ENCODE measurements at places on chromosomes 4 and X.

- no peak for DNase-seq
Observed at GRCh38 chrX:34880656-34881055, 61.9 kb upstream of the FAM47B start.

GRCh38 chrX:103464072-103464773 is 55.1 kb downstream of the RAB40A start:
- DNase-seq = no peak

GRCh38 chr4:120399826-120400225 is 333.2 kb upstream of the MAD2L1 start:
- DNase-seq = no peak

GRCh38 chrX:107119283-107119682 is 661 bp upstream of the RBM41 start:
- DNase-seq = no peak

- no peak for DNase-seq
Observed at GRCh38 chr4:183105092-183105491, 6.0 kb downstream of the WWC2 start.

DNA sequence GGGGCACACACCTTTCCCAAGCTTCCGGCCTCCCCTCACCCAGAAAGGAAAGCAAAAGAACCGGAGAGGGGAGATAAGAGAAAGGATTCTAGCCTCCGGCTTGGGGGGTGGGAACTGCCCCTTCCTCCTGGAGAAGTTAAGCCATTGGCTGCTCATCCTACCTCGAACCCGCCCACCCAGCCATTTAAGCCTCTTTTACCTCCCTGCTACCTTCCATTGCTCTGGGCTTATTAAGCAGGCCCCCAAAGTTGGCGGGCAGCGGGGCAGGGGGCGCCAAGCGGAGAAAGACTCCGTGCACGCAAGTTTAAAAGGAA is 2.3 kb downstream of the MAML3 start:
- no peak for DNase-seq

- no peak for DNase-seq
Observed at GRCh38 chr4:100895556-100896197, 377.9 kb upstream of the EMCN start.

DNA sequence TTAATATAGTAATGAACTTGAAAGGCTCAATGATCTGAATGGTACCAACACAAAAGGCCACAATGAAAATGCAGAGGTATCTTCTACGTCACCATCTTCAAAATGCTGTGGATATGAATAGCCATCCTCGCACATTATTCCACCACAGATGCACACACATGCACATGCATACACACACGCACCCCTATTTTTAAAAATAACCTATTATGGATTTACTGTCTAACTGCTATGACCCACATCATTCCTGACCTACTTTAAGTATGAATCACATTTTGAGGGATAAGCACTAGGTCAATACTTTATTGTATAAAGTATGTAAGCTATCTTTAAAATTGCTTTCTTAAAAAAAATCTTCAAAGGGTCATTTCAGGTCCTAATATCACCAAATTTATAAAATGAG is 24.4 kb upstream of the CORIN start:
- no peak for DNase-seq

DNA sequence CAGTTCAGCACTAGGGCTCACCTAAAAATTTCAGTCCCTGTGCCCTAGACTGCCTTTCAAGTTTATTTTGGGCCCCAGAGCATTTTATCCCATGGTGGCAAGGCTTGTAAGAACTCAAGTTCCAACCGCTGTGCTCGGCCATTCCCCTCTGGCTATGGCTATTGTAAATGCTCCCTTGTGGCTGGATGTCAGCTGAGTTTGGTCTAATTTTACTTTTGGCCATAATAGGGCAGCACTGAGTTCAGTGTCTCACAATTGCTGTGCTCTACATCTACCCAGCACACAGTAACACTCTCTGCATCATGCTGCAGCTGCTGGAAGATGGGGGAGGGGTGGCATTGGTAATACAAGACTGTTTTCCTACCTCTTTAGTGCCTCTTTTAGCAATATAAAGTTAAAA is 210.8 kb upstream of the IRS4 start:
- no peak for DNase-seq
